Activated CD4-positive, alpha-beta T cell treated with anti-CD3 and anti-CD28 coated beads, Interleukin-2, amount 10 ng/mL, durations not matched to agents 24 days and 14 days (primary cell): ENCODE measurements at places on chromosomes 12 and 14. TPM values are rescaled to one million over a fixed set of nuclear protein-coding genes. Genes with fewer than 3 reads are reported as not detected.
A peak's percentile ranks its signal among the peaks of the same experiment; 100 is the strongest.

DNA sequence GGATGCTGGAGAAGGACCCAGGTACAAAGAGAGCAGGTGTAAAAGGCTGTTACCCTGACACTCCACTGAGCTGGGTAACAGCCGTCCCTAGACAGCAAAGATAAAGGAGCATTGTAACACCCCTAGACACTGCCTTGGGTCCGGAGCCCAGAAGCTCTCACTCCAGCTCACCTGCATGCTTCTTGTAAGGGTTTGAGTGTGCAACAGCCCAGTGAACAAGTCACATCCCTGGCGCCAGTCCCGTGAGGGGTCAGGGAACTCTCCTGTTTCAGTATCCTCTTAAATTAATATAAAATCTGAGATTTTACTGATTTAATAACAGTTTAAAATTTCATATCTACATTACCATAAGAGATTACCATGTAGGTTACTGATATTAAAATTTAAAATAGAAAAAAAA, 124.8 kb upstream of the LMO3 start:
- no peaks in the 10 kb centered on the region for H3K4me1 ChIP-seq
- DNase-seq = no peak
- H3K27me3 ChIP-seq = no peaks in the 10 kb centered on the region

DNA sequence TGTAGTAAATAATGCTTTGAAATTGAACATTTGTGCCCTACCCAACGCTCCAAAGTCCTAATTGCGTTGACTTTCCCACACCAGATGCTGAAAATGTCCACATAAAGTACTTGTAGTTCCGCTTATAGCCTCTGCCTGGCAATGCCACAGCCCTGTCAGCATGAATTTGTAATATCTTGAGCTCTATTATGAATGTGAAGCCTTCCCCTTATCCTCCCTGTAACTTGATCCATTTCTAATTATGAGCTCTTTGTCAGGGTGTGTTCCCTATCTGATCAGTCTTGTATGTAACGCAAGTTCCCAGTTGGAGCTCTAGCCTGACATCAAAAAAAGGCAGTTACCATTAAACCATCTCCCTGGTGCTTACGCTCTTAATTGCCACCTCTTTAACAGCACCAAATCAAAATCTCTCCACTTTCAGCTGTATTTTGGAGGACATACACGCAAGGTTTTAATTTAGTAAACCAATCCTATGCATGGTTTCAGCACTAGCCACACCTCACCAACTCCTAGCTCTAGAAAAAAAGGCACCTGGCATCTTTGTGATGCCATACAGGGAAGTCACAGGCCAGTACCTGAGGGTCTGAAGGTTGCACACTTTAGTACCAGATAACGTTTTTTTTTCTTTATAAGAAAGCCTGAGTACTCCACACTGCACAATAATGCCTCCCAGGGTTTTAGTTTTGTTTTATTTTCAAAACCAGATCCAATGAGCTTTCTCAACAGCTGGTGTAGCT, 69.3 kb downstream of the EEA1 start:
- no peaks in the 10 kb centered on the region for H3K27me3 ChIP-seq
- no peak overlapping the region for H3K4me3 ChIP-seq
- DNase-seq = no peak

DNA sequence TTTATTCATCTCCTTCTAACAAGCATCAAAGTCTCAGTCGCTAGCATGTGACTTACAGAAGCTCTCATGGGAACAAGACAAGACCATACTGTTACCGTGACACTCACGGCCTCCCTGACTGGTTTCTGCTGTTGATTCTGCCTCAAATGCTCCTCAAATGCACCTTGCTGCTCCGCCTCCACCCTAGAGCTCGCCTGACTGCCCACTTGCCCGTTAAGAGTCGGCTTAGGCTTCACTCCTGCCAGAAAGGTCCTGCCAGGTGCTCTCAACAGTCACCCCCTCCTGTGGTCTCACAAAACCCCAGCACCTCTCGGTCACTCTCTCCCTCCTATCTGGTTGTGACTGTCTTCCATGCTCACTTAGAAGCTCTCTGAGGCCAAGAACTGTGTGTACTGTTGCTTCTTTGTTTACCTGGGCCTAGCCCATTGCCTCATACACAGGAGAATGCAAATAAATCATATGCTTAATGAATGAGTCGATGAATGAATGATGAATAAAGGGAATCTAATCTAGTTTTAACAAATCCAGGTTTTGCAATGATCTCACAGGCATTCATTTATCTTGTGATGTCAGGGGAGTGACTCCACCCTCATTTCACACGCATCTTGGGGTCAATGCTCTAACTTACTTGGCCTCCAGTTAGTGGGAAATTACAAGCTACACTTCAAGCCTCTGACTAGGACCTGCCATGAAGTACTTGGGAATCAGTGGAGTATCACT, 41.3 kb downstream of the SSH1 start:
- H3K4me3 ChIP-seq = no peak overlapping the region
- H3K36me3 ChIP-seq = peaks cover 29% of the 10 kb centered on the region
- no peak for DNase-seq
- H3K27me3 ChIP-seq = no peaks in the 10 kb centered on the region

- peaks cover 28% of the 10 kb centered on the region for H3K4me1 ChIP-seq
- no peaks in the 10 kb centered on the region for H3K27me3 ChIP-seq
- no peak for DNase-seq
Observed at GRCh38 chr14:88597038-88597437, 34.2 kb downstream of the ZC3H14 start.

GRCh38 chr14:62162998-62163589, 400.9 kb downstream of the SNAPC1 start:
- H3K36me3 ChIP-seq = no peaks in the 10 kb centered on the region
- H3K4me1 ChIP-seq = no peaks in the 10 kb centered on the region
- no peak overlapping the region for H3K4me3 ChIP-seq
- no peak overlapping the region for H3K27ac ChIP-seq

DNA sequence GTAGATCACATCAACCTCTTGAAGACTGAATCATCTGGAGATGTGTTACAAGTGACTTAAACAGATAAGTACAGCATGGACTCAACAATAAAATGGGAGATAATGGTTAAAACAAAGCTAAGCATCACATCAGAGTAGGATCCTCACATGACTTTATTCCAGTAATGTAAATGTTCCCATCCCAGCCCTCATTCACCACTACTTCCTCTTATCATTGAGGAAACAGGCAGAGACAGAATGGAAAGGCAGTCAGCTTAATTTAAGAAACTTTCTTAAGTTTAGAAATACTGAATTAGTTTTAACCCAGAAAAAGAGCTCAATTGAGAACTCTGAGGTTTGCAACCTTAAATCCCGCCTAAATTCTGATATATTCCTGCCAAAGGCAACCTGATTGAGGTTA, 1.2 kb upstream of the ALG10 start:
- H3K27me3 ChIP-seq = no peaks in the 10 kb centered on the region
- DNase-seq = no peak
- peaks cover 17% of the 10 kb centered on the region for H3K4me1 ChIP-seq
- no peak overlapping the region for H3K27ac ChIP-seq
- peaks cover 4% of the 10 kb centered on the region for H3K36me3 ChIP-seq

DNA sequence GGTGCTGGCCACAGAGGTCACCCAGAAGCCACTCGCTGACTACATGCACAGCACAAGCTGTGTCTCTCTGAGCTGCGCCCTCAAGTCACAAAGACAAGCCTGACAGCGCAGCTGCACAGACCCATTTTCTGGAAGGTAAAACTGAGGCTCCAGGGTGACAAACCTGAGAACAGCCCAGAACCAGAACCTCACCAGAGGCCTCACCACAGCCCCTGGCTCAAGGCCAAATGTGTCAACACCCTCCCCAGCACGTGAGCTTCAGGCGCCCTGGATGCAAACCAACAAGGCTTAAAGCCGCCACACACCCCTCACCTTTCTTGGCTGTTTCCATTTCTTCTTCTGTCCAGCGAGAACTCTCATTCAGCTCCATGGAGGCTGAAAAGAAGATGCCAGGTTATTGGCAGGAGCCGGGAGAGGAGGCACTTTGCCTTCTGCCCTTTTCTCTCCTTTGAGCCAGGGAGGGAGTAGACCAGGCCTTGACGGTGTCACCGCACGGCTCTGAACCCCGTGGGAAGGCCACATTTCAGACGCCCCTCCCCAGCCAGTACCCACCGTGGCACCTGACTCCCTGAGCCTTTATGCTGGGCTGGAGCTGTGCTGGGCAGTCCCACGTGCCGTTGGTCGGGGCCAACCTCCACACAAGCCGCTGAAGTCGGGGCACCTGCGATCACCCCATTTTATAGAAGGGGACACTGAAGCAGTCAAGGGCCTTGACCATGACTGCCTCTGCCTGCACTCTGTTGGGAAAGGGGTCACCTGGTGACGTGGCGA, 103.1 kb downstream of the RFLNA start:
- H3K27ac ChIP-seq = no peak overlapping the region
- no peaks in the 10 kb centered on the region for H3K4me1 ChIP-seq
- H3K4me3 ChIP-seq = no peak overlapping the region
- no peak for DNase-seq
- peaks cover 15% of the 10 kb centered on the region for H3K36me3 ChIP-seq

- H3K36me3 ChIP-seq = no peaks in the 10 kb centered on the region
- H3K27ac ChIP-seq = no peak overlapping the region
- no peaks in the 10 kb centered on the region for H3K4me1 ChIP-seq
- H3K4me3 ChIP-seq = no peak overlapping the region
- DNase-seq = no peak
Observed at GRCh38 chr12:118781692-118782091, 199.6 kb upstream of the SRRM4 start.

- no peak for DNase-seq
- H3K27me3 ChIP-seq = no peaks in the 10 kb centered on the region
- no peaks in the 10 kb centered on the region for H3K4me1 ChIP-seq
- no peak overlapping the region for H3K27ac ChIP-seq
Observed at GRCh38 chr12:75294336-75294735, 35.8 kb downstream of the CAPS2 start.

- H3K4me3 ChIP-seq = no peak overlapping the region
- H3K27ac ChIP-seq = no peak overlapping the region
- no peaks in the 10 kb centered on the region for H3K4me1 ChIP-seq
- no peaks in the 10 kb centered on the region for H3K27me3 ChIP-seq
- H3K36me3 ChIP-seq = no peaks in the 10 kb centered on the region
Observed at GRCh38 chr12:79764641-79765040, 73.9 kb upstream of the PAWR start.

DNA sequence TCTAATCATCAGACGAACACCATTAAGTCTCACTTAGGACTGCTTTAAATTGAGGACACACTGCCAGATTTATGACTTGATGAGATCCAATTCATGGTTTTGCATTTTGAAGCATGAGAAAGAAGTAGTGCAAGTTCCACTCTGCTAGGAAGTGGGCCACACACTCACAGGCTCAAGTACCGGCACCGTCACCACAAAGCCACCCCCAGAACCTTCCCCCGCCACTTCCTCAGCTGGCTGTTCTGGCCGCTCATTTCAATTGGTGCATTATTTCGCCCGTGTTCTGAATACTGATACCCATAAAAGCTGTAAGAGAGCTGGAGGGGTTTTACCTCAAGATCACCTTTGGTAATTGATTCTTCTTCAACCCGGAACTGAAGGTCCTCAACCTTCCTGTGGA, 70.1 kb downstream of the CLIP1 start:
- no peaks in the 10 kb centered on the region for H3K27me3 ChIP-seq
- peaks cover 40% of the 10 kb centered on the region for H3K36me3 ChIP-seq
- H3K27ac ChIP-seq = no peak overlapping the region

GRCh38 chr14:102450206-102451063, 59.1 kb downstream of the ANKRD9 start:
- no peak for DNase-seq
- no peaks in the 10 kb centered on the region for H3K4me1 ChIP-seq
- H3K27ac ChIP-seq = no peak overlapping the region
- peaks cover 17% of the 10 kb centered on the region for H3K36me3 ChIP-seq
- no peaks in the 10 kb centered on the region for H3K27me3 ChIP-seq

DNA sequence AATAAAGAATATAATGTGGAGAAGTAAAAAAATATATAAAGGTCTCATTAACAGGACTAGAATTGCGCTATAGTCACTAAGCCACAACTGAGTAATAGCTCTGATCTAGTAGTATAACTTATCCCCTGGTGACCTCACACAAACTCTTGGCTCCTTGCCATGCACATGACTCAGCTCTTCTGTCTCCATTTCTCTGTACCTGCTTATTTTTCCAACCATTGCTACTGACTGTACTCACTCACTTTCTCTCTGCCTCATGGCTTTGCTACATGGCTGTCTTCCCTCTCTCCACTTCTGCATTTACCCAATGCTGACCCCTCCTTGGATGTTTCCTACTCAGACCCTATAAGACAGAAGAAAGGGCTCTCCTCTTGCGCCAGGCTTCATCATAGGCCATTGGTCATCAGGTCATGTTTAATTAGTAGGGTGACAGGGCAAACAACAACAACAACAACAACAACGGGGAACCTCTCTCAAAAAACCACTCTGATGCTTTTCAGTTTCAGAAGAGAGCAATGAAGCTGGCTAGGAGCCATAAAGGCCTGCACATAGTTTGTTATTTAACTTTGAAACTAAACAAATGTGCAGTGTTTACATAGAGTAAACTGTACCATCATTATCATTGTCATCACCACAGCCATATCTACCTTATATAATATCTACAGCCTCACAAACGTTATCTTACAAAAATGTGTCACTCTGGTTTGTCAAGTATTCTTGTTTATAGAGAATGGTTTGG, 25.6 kb upstream of the KRAS start:
- H3K36me3 ChIP-seq = no peaks in the 10 kb centered on the region
- DNase-seq = peak; percentile 62
- H3K4me1 ChIP-seq = peaks cover 14% of the 10 kb centered on the region
- H3K27me3 ChIP-seq = no peaks in the 10 kb centered on the region
- peak overlapping the region; percentile 2 for H3K27ac ChIP-seq
- no peak overlapping the region for H3K4me3 ChIP-seq

- H3K27ac ChIP-seq = no peak overlapping the region
- H3K4me3 ChIP-seq = no peak overlapping the region
- H3K27me3 ChIP-seq = no peaks in the 10 kb centered on the region
- DNase-seq = no peak
- peaks cover 26% of the 10 kb centered on the region for H3K36me3 ChIP-seq
Observed at GRCh38 chr14:73293782-73294781, 56.8 kb downstream of the PAPLN start.

- no peak overlapping the region for H3K27ac ChIP-seq
- no peaks in the 10 kb centered on the region for H3K4me1 ChIP-seq
- H3K4me3 ChIP-seq = no peak overlapping the region
- no peak for DNase-seq
Observed at GRCh38 chr12:90858252-90858651, 96.7 kb downstream of the CCER1 start.

DNA sequence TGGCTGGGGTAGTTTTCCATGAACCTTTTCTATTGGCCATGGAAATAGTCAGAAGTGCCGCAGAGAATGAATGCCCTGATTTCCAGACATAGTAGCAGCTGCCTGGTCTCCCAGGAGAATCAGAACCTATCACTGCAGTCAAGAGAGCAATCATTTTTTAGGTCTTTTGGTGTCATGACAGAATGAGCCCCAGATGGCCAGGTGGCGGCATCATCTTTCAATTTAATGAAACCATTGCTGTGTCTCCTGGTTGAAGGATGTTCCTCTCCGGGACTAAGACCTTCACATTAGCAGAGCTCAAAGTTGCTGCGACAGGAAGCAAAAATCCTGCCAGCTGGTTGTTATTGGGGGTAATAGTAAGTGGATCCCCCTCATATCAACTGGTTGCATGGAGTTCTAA, 18.8 kb downstream of the TNFAIP2 start:
- no peak for DNase-seq
- peaks cover 31% of the 10 kb centered on the region for H3K27me3 ChIP-seq
- no peak overlapping the region for H3K27ac ChIP-seq
- H3K4me1 ChIP-seq = peaks cover 3% of the 10 kb centered on the region

Gene RASSF9
- total RNA-seq = not detected in 2 replicates

Gene PMCH
- total RNA-seq = 6.3 and 8.4 TPM in 2 replicates

Gene CLEC1A
- total RNA-seq = not detected in 2 replicates

Gene POLE2
- total RNA-seq = 52.8 and 58.4 TPM in 2 replicates

Gene COX8C
- total RNA-seq = not detected in 2 replicates

Gene TMEM63C
- total RNA-seq = 1.3 and 2.3 TPM in 2 replicates

Gene BMP4
- not detected in 2 replicates for total RNA-seq

Gene IGF1
- 1.1 and 1.8 TPM in 2 replicates for total RNA-seq
